ENCODE measurements at places on chromosomes 4 and X. TPM values are rescaled to one million over a fixed set of nuclear protein-coding genes. Genes with fewer than 3 reads are reported as not detected.

The C1GALT1C1 gene
- 35.1 TPM for total RNA-seq

The GAGE12J gene
- not detected for total RNA-seq

The SH3RF1 gene
- total RNA-seq = 11.2 TPM

The TBX22 gene
- not detected for total RNA-seq

The FAM241A gene
- 1.4 TPM for total RNA-seq

The ERCC6L gene
- total RNA-seq = 12.0 TPM

Measured in A549 treated with RU486 at 1 μM for 4 hours (cell line).